ENCODE measurements at places on chromosomes 7 and 10. TPM values are rescaled to one million over a fixed set of nuclear protein-coding genes. Genes with fewer than 3 reads are reported as not detected.

The FANK1 gene
- polyA plus RNA-seq: 9.6 TPM

The FAM25A gene
- polyA plus RNA-seq: not detected

The OR2A42 gene
- polyA plus RNA-seq: 1.0 TPM

The MAGI2 gene
- 35.4 TPM for polyA plus RNA-seq

The NKX1-2 gene
- polyA plus RNA-seq: not detected

The CDK6 gene
- 45.1 TPM for polyA plus RNA-seq

The SFRP4 gene
- 1.1 TPM for polyA plus RNA-seq

The RINT1 gene
- 22.1 TPM for polyA plus RNA-seq

The FRMPD2 gene
- polyA plus RNA-seq: 0.55 TPM

The MYO1G gene
- 0.36 TPM for polyA plus RNA-seq

The CCDC71L gene
- polyA plus RNA-seq: 7.4 TPM

The DEPP1 gene
- 7.2 TPM for polyA plus RNA-seq

The NPSR1 gene
- not detected for polyA plus RNA-seq

The CYP3A5 gene
- 1.00 TPM for polyA plus RNA-seq

Data from right renal cortex interstitium (tissue), 3 donors.